ENCODE measurements at places on chromosomes 1 and 21.

- DNase-seq: no peak
Observed at GRCh38 chr1:219430419-219430818, 182.5 kb downstream of the ZC3H11B start.

- DNase-seq: no peak
Observed at GRCh38 chr1:229940684-229941083, 126.4 kb upstream of the GALNT2 start.

DNA sequence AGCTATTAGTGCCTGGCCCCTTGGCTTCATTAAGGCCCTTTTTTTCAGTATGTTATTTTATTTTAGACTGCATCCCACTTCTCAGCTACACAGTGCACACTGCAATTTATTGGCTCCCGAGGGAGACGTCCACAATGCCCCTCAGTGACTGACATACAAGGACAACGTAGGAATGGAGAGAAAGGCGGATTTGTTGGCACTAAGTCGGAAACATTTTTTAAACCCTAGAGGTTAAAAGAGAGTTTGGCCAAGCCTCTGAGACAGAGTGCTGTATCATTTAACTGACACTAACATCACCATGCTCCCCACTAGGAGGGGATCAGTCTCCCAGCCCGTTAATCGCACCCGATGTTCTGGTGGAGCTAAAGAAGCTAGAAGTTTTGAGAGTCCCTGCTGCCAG, 45.7 kb upstream of the FOXD3 start:
- no peak for DNase-seq

DNA sequence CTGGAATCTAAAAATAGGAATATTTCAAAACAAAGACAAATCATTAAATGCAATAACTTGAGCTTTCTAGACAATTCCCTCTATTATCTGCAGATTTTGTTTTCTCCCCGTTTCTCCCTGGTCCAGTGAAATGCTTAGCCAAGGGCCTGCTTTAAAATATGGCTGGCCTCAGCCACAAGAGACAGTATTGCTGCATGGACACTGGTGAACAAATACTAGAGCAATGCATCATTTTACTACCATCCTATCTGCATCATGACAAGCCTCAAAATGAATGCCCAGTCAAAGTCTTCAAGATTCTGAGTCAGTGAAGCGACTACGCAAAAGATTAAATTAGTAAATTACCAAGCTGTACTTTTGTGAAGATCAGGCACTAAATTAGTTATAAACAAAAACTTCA, 80.5 kb downstream of the ENAH start:
- no peak for DNase-seq

DNA sequence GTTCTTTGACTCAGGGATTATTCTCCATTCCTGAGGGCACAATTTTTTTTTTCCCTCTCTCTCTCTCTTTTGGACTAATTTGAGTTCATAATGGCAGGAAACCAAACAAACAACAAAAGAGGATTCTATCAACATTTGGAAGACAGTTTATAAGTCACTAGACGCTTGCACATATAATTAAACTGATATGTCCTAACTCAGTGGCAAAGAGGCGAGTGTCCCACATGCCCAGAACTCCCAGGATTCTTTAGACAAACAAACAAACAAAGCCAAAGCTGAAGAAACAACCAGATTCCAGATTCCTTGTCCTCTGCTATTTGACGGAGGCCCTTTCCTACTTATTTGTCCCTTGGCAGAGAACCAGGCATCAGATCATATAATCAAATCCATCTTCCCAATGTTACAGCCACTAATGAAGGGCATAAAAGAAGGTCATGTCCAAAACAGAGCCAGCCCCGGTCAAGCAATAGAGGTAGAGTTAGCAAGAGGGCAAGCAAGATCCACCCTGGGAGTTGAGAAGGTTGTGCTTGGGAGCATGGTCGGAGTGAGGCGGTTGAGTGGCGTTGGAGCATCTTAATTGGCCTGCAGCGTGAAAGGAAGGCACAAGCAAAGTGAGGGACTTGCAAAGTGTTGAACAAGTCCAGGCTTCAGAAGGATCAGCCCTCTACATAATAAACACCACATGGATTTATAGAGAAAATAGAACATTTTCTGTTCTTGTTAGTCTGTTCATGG, 30.3 kb downstream of the ZNF362 start:
- DNase-seq: no peak

GRCh38 chr21:26099610-26100219, 70.9 kb downstream of the APP start:
- no peak for DNase-seq

All from activated CD8-positive, alpha-beta memory T cell treated with anti-CD3 and anti-CD28 coated beads for 4 hours (primary cell).